Stimulated activated CD8-positive, alpha-beta memory T cell treated with anti-CD3 and anti-CD28 coated beads, Interleukin-7, amount 100 ng/mL, for 1 hour (primary cell): ENCODE measurements at places on chromosomes 7 and 10.

- DNase-seq = no peak
Observed at GRCh38 chr7:137371616-137372015, 28.1 kb upstream of the PTN start.

GRCh38 chr10:110354322-110354766 is 49.6 kb upstream of the SMNDC1 start:
- peak; percentile 69 for DNase-seq

- no peak for DNase-seq
Observed at GRCh38 chr7:15778191-15778590, 91.7 kb upstream of the MEOX2 start.

GRCh38 chr10:31352436-31353226 is 33.6 kb downstream of the ZEB1 start:
- no peak for DNase-seq

- no peak for DNase-seq
Observed at GRCh38 chr7:30047124-30047523, 18.9 kb downstream of the PLEKHA8 start.

DNA sequence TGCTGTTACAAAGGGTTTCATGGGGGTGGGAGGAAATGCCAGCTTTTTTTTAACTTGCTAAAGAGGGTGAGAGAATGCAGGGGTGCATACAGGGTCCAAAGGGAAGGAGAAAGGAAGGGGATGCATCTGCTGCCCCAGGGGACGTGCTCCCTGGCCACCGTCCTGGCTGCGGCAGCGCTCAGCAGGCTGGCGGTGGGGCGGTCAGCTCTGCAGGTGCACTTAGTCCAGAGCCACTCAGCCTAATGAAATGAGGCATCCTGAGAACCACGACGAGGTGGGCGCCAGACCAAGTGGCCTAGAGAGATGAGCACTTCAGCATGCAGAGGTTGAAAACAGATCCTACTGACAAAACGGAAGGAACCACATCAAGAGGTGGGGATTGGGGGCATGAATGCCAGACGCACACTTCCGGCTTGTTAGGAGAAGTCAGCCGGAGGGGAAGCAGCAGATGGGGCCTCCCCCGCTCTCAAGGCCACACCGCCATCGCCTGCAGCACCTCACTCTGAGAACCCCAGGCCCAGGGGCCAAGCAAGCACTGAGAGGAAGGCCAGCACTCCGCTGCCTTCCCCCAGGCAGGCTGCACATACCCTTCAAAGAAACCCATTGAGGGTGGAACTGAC is 94.5 kb downstream of the MAD1L1 start:
- DNase-seq = peak; percentile 8

DNA sequence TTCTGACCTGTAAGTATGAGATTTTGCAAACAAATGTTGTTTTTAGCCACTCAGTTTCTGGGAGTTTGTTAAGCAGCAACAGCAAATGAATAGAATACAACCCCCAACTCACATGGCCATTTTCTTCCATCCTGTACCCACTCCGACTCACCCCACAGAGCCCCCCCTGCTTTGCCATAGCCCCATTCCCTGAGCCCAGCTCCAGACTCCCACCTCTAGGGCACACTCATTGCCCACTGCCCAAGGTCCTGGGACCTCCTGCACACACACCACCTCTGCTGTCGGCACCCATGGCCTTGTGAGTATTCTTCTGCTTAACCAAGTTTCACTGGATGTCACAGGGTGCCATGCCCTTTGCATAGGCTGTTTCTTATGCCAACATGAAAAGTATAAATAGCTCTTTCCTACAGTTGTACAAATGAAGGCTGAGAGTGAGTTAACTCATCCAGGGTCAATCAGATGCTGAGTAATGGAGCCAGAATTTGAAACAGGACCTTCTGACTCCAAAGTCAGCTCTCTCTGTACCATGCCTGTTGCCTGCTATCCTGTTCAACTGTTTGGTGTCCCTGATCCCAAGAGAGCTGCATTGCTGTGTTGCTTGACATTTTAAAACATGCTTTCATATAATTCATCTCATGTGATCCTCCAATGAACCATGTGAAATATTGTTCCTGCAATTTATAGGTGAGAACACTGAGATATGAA is 367.8 kb upstream of the ZMIZ1 start:
- DNase-seq = no peak

DNA sequence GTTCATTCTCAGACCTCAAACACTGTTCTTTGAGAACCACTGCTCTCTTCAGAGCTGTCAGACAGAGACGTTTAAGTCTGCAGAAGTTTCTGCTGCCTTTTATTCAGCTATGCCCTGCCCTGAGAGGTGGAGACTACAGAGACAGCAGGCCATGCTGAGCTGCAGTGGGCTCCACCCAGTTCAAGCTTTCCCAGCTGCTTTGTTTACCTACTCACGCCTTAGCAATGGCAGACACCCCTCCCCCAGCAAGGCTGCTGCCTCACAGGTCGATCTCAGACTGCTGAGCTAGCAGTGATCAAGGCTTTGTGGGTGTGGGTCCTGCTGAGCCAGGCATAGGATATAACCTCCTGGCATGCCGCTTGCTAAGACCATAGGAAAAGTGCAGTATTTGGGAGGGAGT is 80.5 kb upstream of the CYP2C9 start:
- no peak for DNase-seq

DNA sequence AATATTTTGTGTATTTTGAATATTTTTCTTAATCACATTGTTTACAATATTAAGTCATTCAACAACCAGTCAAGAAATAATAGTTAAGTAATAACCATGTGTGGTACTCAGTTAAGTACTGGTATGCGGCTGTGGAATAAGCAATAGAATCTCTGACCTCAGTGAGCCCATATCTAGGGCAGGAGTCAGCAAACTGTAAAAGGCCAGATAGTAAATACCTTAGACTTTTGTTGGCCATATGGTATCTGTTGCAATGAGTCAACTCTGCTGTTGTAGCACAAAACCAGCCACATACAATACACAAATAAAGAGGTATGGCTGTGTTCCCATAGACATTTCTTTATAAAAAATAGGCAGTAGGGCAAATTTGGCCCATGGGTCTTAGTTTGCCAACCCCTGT is 311.6 kb upstream of the SEMA3A start:
- no peak for DNase-seq

DNA sequence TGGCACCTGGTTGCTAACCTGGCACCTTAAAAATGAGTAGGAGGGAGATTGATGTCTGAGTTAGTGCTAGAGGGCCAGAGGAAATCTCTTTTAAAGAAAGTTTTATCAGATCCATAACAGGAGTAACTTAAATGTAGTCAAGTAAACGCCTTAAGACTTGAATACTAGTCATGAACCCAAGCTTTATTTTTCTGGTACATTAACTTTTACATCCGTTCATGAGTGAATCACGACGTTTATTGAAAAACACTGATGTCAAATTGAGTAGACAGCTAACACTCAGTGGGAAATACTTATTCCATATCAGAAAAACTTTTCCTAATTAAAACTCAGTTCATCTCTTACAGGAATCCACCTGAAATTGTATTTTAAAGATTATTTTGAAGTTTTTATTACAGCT is 6.9 kb upstream of the LAMB1 start:
- no peak for DNase-seq

GRCh38 chr10:108469940-108470339 is 1305.4 kb upstream of the SORCS1 start:
- DNase-seq = no peak

GRCh38 chr10:20059084-20059835 is 243.0 kb downstream of the PLXDC2 start:
- no peak for DNase-seq

GRCh38 chr7:140230861-140231770 is 54.3 kb upstream of the KDM7A start:
- peak; percentile 20 for DNase-seq

GRCh38 chr10:71383972-71384687 is 12.6 kb upstream of the CDH23 start:
- peak; percentile 37 for DNase-seq

GRCh38 chr10:10830293-10830986 is 187.2 kb upstream of the CELF2 start:
- DNase-seq = no peak

GRCh38 chr10:13483951-13484350 is 44.9 kb downstream of the BEND7 start:
- no peak for DNase-seq
